ENCODE measurements at places on chromosomes 3 and 15.

DNA sequence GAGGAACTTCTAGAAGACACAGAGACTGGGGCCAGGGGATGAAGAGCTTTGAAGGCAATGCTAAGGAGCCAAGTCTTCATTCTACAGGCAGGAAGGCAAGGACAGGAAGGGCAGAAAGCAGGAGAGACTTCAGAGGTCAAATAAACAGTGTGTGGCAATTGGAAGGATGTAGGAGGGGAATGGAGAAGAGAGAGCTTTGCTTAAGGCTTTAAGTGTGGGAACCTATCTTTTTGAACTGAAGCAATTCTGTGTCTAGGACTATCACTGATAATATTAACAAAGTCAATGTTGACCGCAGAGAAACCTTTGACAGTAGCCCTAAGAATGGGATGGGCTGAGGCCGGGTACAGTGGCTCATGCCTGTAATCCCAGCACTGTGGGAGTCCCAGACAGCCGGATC, 325.0 kb downstream of the FOXP1 start:
- no peak for DNase-seq

DNA sequence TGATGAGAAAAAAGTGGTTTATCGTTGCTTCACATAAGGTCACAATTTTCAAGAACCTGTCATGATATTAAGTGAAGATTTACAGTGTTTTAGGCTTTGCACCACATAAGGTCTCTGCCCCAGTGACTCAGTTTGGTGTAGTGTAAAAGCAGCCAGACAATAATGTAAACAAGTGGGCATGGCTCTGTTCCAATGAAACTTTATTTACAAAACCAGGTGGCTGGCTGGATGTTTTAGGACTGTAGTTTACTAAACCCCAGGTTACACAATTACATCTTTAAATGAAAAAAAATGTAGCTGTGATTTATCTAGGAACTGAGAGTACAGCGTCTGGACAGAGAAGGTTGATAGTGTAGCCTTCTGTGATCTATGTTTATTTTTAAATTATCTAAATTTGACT, 9.7 kb upstream of the FBXL22 start:
- no peak for DNase-seq

- DNase-seq: no peak
Measured at GRCh38 chr3:17090280-17090983, 205.7 kb downstream of the PLCL2 start.

DNA sequence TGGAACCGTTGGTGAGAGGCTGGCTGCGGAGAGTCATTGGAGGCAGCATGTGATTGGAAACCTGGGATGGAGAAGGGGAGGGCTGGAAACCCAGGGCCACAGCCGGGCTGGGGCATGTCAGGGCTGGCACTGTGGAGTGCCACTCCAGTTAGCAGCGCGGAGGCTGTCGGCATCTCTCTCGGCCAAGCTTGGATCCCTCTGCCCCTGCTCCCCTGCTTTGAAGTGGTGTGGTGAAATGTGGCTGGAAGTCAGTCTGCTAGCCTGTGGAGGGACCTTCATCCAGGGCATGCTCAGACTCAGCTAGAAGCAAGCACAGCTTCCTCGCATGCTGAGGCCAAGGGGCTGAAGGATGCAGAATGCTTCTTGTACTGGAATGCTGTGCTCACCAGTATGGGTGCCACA, 13.5 kb downstream of the SLCO3A1 start:
- DNase-seq: no peak

DNA sequence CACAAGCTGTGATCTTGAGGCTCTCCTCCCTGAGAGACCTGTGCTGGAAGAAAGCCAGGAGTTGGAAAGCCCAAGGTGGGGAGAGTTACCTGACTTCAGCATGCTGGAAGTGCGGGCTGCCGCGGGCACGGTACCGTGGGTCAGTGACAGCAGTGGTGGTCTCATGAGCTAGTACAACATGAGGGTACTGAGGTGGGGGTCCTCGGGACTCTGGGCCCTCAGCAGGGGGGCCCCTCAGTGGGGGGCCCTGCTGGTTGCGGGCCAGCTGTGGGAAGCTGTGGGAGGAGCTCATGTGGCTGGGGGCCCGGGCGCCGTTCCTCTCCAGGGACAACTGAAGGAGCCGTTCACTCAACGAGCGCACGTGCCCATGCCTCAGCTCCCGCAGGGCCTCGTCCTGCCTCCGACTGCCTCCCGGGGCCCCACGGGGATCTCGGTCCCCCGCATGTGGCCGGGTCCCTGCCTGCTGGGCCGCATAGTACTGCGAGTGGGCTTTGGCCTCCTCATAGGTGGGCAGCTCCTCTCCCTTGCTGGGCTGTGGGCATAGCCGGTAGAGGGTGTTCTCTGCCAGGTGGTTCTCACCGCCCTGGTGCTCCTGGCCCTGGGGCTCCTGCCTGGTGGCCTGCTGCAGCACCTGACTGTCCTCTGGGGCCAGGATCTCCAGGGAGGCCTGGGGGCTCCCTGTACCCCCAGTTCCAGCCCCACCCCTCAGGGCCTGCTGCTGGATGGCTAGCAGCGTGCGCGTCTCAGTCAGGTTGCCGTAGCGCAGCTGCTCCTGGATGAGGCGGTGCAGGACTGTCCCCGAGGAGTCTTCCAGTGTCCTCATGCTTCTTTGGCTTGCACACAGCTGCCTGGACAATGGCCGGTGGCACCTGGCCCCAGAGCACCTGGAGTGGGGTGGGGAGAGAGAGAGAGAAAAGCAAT, 3.4 kb downstream of the AMOTL2 start:
- no peak for DNase-seq

- peak; percentile 26 for DNase-seq
Measured at GRCh38 chr3:24365168-24365567, 129.5 kb downstream of the THRB start.

- no peak for DNase-seq
Measured at GRCh38 chr3:136305879-136306278, 55.7 kb downstream of the PCCB start.

GRCh38 chr3:33980252-33980651, 181.8 kb downstream of the PDCD6IP start:
- no peak for DNase-seq

GRCh38 chr3:144415492-144415891, 443.9 kb downstream of the DIPK2A start:
- DNase-seq: no peak

GRCh38 chr3:48187579-48188265, 495 bp downstream of the CDC25A start:
- peak; percentile 21 for DNase-seq

GRCh38 chr3:48634661-48635221, 520 bp downstream of the SLC26A6 start:
- peak; percentile 45 for DNase-seq

- no peak for DNase-seq
Measured at GRCh38 chr15:58684751-58685150, 64.8 kb downstream of the ADAM10 start.

DNA sequence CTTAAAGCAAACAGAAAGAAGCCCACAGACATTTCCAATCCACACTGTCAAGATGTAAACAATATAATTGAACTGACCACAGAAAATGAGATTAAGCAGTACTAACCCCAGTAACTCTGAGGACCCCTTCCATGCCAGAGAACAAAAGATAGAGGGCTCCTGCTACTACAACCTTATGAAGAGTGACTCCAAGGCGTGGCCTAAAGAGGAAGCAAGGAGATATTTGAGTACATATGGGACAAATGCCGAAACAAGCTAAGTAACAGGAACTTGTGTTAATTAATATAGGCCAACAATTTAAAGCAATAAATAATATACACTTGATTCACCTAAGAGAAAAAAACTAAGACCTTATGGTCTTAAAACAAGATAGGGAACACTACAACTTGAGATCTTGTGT, 25.0 kb upstream of the VPS39 start:
- DNase-seq: no peak

DNA sequence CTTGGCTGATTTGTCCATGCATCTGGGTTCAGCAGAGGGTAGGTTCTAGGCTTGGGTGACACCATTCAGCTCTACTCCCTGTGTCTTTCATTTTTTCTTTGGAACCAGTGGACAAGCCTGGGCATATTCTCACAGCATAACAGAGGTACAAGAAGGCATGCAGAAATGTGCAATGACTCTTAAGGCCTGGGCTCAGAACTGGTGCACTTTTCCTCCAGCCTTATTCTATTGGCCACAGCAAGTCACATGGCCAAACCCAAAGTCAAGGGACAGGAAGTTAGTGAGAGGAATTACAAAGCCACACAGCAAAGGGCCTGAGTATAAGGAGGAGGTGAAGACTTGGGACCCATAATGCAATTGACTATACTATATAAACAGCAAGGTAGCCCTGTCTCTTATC, 200.9 kb upstream of the CTDSPL start:
- no peak for DNase-seq

GRCh38 chr3:94310341-94311135, 247.7 kb downstream of the NSUN3 start:
- no peak for DNase-seq

DNA sequence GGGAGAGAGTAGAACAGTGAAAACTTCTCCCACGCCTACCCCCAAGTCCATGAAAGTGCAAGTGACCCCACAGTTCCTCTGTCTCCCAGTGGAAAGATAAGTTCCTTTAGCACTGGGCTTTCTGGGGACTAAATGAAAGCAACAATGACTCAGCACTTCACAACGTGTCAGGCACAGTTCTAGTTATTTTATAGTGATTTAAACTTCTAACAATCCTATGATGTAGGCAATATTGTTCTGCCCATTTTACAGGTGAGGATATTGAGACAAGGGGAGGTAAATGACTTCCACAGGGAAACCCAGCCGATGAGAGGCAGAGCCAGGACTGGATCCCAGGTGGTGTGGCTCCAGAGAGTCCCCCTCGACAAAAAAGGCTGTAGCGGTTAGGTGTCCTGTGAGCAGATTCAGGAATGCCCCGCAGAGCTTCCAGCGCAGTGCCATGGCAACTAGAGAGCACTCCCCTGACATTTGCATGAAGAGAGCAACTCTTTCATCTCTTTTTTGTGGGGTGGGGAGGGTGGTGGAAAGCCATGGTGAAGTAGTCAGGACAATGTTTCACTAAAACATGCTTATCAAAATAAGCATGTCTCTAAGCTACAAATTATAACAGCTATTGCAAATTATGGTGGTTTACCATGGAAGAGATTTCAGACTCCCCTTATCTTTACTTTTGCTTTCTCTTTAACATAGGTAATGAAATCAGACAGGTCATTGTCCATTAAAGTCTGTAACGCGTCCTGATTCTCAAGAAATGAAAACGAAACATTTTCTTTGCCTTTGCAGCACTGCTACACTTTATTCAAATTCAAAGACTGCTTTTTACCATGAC, 62.1 kb downstream of the NR2F2 start:
- no peak for DNase-seq

Measured in suppressor macrophage treated with lipopolysaccharide for 4 hours (primary cell).